Neural progenitor cell (in vitro differentiated cells): ENCODE measurements at places on chromosomes 4 and X. TPM values are rescaled to one million over a fixed set of nuclear protein-coding genes. Genes with fewer than 3 reads are reported as not detected.

Gene ADGRL3
- 70.0 and 93.6 TPM in 2 replicates for total RNA-seq

DNA sequence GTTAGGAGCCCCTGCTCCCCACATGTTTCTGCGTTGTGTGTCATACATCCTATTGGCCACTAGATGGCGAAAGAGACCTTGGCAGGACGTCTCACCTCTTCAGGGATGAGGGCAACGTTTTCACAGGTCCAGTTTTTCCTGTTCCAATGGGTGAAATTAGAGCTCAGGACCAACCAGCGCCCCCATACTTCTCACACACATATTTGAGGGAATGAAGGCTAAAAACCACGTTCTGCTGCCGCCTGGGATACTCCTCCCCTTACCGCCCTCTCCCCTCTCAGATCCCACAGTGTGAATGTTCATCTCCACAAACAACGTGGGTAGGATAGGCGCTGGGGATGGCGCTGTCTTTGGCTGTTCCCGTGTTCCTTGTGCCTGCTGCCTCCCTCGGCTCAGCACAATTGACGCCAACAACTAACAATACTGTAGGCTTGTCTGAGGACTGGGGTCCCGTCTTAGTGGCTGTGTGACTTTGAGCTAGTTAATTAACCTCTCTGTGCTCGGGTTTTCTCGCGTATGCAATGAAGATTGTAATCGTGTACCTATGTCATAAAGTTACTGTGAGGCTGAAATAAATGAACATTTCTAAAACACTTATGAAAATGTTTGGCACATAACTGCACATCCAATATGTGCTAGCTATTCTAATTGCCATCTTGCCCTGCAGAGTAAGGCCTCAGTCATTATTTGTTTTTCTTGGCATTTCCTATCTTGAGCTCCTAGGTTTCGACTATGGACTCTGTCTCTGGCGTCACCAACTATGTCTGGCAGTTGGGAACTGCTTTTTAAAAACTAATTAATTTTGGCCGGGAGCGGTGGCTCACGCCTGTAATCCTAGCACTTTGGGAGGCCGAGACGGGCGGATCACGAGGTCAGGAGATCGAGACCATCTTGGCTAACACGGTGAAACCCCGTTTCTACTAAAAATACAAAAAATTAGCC lies 181.3 kb upstream of the STK26 start:
- DNase-seq, result peak; percentile 72

Gene ADAMTS3
- total RNA-seq, result 2.0 and 2.1 TPM in 2 replicates

- DNase-seq, result no peak
These were observed 29.3 kb upstream of the CT47A1 start for GRCh38 chrX:121014826-121015225.

Gene FRG2
- total RNA-seq, result not detected in 2 replicates

- DNase-seq, result no peak
These were observed 42.4 kb downstream of the N4BP2 start for GRCh38 chr4:40099010-40099409.

Gene PAGE4
- total RNA-seq, result not detected in 2 replicates

DNA sequence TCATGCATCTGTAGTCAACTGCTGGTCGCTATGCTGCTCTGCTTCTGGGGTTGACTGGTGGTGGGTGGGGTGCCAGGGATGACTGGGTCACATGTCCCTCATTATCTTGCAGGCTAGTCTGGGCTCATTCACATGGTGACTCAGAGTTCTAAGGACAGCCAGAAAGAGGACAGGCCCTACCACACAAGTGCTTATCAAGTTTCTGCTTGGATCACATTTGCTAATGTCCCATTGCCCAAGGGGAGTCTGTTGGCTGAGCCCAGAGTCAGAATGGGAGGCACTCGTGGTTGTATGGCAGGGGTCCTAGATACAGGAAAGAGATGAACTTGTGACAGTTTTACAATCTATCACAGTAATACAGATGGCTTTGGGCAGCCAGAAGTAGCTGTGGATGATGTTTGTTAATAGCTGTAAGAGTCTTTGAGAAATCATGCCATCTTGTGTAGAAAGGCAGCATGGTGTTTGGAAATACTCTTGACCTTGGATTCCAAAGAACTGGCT lies 221.3 kb downstream of the GPAT3 start:
- no peak for DNase-seq

Gene HSFX3
- total RNA-seq, result not detected in 2 replicates

Gene CCNA2
- total RNA-seq, result 197 and 254 TPM in 2 replicates

- DNase-seq, result no peak
These were observed 47.9 kb upstream of the ITM2A start for GRCh38 chrX:79415056-79415455.

Gene FATE1
- not detected in 2 replicates for total RNA-seq

DNA sequence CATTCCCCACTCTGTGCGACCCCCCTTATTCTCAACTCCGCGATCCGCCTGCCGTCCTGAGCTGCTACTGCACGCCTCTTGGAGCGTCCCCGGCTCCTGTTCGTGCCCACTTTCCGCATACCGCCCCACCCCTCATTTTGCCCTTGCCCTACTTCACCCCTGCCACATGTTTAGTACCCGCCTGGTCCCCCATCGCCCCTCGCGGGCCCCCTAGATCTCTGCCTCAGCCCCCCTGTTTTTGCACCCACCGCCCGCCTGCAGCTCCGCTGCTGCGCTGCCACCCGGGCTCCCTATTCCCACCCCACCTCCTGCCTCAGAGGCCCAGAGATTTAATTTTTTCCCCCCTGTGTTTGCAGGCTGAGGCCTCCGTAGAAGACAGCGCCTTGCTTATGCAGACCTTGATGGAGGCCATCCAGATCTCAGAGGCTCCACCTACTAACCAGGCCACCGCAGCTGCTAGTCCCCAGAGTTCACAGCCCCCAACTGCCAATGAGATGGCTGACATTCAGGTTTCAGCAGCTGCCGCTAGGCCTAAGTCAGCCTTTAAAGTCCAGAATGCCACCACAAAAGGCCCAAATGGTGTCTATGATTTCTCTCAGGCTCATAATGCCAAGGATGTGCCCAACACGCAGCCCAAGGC lies 1.4 kb downstream of the MAGED1 start:
- peak; percentile 14 for DNase-seq

Gene NAP1L3
- total RNA-seq, result 57.9 and 88.5 TPM in 2 replicates

DNA sequence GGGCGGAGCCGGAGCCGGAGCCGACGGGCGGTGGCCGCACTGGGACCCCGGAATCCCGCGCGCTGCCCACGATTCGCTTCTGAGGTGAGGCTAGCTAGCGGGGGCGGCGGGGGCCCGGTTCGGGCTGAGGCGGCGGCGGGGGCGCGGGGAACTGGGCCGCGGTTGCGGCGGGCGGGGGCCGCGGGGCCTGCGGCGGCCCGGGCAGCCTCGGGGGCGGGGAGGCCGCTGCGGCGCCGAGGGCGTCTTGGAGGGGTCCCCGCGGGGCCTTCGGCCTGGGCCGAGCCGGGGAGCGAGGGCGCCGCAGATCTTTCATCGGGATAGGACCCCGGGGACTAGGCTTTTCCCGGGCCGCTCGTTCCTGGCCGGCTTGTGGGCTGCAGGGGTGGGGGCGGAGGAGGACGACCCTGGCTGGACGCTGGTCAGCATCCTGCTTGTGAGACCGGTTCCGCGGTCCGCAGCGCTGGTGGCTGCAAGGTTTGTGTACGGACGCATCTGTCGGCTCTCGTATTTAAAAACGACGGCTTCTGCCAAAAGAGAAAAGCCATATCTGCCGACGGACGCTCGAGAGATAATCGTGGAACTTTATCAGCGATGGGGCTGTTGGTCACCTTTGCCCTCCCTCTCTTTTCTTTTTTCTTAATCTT lies 419 bp downstream of the ADD1 start:
- DNase-seq, result peak; percentile 83

Gene NWD2
- not detected in 2 replicates for total RNA-seq

DNA sequence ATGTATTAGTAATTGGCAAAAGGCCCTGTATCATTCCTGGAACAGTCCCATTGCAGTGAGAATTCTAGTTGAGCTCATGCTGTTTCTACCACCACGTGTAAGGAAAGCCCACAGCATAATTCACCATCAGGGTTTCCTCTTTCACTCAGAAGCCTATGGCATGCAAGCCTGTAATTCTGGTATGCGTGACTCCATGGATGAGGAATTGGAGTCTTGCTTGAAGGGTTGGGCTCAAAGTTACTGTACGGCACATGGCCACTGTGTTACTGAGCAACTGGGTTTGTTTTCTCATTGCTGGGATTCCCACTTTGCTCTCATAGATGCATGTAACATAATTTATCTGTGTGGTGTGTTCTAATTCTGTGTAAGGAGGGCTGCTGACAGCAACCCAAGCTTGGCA lies 132.3 kb upstream of the NR3C2 start:
- no peak for DNase-seq

Gene ADH1A
- total RNA-seq, result not detected in 2 replicates

Gene GJB1
- not detected in 2 replicates for total RNA-seq

GRCh38 chr4:3699678-3700077 lies 66.5 kb upstream of the ADRA2C start:
- no peak for DNase-seq

GRCh38 chrX:70453024-70453618 lies 8.5 kb downstream of the DLG3 start:
- no peak for DNase-seq

GRCh38 chr4:6297266-6297815 lies 27.7 kb downstream of the WFS1 start:
- no peak for DNase-seq

DNA sequence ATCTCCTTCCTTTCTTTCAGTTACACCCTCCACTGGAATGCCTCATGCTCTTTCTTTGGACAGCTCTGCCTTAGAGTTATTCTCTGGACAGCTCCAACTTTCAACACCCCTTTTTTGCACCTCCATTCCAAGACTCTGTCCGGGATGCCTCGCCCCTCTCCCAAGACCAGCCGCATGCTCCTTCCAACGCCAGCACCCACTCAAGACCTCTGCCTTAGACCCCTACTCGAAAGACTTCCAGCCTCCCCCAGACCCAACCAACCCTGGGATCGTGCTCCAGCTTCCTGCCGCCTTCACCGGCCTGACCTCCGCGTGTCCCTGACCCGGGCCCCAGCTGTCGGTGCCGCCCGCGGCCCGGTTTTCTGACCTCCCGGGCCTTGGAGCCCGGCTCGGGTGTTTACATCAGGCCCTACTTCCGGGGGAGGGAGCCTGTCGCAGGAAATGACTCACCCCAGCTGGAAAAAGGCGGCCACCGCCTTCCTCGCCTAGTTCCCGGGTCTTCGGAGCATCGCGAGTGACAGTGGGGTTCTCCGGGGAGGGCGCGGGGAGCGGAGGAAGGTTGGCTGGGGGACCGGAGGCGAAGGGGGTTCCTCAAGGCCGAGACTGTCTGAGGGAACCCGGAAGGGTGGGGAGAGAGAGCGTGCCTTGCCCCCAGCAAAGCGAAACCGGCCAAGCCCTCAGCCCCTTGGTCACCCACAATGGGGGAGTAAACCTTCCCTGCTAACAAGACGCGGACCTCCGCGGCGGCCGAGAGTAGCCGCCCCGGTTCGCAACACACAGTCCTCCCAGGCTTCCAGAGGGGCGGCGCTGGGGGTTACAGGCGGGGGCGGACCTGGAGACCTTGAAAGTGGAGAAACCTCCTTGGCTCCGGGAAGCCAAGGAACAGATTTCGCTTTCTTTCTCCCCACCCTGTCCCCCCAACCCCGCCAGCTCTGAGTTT lies at the start of gene WDR45:
Gene WDR45 (minus strand): TSS at position 399 of the 940 bp plus-strand sequence. CDS start 1,792 bp downstream, outside the sequence.
- DNase-seq, result peak; percentile 65

DNA sequence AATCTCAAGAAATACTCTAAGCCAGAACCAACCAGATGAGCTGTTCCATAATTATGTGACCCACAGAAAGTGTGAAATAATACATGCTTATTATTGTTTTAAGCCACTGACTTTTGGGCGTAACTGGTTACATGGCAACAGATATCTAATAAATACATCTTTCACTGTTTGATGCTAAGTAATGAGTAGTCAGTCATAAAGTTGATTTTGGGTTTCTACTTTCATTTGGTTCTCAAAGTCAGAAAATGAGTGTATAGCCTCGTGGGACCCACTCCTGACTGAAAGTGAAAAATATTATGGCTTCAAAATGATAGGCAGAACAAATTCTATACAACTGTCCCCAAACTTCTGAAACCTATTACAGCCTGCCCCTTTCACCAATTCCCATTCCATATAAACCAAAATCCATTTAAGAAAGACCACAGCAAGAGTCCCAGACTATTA lies 88.0 kb upstream of the CBR4 start:
- DNase-seq, result no peak

DNA sequence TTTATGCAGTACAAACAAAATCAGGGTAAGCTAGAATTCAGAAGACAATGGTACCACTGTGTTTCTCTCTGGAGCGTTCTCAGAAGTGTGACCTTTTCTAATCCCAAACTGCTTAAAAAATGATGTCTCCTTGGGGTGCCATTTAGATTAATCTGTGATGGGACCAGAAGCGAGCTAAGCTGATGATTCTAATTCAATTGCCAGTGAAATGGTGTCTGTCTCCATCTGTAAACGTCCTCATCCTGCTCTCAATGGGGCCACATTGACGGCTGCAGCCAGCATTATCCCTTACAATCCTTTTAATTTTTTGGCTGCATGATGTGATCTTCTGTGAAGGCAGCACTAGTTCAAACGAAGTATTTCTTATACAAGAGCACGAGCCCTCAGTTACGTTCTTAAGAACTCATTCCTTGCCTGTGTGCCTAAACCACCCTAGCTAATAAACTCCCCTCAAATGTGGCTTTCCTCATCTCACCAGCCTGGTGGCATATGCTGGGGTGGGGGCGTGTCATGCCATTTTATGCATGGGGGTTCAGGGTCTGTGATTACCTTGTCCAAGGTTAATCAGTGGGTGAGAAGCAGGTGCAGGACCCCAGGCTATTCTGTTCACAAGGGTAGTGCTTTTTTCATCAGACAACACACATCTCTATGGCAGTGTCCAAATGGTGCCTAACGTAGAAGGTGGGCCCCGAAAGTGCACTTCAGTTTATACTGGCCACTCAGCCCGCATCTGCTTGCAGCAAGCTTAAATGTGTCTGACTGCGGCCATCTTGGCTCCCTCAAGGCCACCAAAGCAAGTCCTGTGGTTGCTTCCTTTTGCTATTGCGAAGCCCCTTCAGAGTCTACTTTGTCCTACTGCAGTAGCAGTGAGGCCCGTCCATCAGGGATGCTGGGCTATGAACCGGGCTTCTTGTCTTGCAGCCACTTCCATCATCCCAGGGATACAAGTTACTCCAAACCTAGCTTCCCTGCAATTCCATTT lies 45.7 kb upstream of the SLC2A9 start:
- no peak for DNase-seq

Gene CLGN
- total RNA-seq, result 22.7 and 37.8 TPM in 2 replicates

GRCh38 chr4:69473699-69474098 lies 22.0 kb downstream of the UGT2B4 start:
- DNase-seq, result no peak

Gene C1QTNF7
- not detected in 2 replicates for total RNA-seq

DNA sequence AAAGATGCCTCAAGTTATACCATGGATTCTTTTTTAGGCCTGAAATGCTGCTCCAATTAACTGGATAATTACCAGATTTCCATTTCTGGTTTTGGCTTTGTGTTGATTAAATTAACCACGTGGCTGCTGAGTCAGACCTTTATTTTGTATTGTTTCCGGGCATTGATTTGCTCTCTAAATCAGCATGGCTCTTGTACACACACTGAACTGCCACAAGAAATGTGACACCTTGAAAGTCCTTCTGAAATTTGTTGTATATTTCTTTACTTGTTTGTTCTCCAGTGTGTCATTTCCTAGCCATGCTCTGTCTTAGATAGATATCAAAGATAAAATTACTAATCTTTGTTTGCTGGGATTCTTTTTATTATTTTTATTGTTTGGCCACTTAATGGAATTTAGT lies 11.7 kb downstream of the MTTP start:
- no peak for DNase-seq

- DNase-seq, result peak; percentile 52
These were observed 80.3 kb downstream of the GPC4 start for GRCh38 chrX:133335027-133335426.
